HTR-8/SVneo (cell line): ENCODE measurements at places on chromosomes 1 and 21.

DNA sequence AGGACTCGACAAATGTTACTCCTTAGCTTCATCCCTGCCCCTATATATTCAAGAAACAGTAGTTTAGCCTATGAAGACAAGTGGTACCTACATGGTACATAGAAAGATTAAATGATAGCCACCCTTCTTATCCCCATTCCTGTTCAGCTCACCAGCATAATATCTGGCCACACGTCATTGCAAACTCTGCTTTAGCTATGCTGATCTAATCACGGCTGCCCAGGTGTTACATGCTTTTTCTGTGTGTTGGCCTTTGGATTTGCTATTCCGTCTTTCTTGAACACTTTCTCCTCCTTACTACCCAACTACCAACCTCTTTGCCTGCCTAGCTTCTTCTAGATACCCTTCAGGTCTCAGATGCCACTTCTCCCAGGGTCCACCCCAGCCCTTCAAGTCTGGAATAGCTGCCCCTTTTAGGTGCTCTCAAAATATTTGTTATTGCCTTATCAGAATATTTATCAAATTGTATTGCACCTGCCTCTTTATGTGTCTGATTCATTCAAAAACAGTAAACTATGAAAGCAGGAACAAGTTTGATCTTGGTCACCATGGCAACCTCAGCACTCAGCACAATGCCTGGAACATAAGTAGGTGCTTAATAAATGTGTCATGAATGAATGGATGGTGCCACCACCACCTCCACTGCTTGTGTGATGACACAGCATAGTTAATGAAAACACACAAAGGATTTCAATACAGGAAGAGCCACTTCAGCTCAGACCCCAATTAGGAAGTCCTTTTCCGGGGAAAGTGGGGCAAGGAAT, 11.4 kb upstream of the DNASE2B start:
- DNase-seq, result no peak

DNA sequence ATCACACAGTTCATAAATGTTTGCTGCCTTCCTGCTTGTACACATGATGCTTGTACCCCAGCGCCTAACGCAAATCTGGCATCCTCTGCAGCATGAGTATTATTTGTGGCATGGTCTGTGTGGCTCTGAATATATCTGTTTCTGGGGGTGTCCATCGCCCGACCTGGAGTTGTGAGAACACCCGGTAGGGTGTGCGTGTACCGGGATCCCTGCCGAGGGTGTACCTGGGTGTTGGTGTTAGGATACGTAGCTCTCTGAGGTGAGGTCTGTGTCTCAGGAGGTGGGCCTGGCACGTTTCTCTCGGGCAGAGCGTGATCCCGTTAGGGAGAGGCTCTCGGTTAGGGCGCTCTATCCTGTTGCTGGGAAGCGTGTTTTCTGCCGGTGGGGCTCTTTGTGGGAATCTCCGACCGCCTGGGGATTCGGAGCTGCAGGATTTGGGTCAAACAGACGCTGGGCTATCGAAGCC, 10.4 kb upstream of the CDC20 start:
- DNase-seq, result no peak

- DNase-seq, result no peak
Observed at GRCh38 chr1:54990916-54991315, 7.8 kb upstream of the BSND start.

DNA sequence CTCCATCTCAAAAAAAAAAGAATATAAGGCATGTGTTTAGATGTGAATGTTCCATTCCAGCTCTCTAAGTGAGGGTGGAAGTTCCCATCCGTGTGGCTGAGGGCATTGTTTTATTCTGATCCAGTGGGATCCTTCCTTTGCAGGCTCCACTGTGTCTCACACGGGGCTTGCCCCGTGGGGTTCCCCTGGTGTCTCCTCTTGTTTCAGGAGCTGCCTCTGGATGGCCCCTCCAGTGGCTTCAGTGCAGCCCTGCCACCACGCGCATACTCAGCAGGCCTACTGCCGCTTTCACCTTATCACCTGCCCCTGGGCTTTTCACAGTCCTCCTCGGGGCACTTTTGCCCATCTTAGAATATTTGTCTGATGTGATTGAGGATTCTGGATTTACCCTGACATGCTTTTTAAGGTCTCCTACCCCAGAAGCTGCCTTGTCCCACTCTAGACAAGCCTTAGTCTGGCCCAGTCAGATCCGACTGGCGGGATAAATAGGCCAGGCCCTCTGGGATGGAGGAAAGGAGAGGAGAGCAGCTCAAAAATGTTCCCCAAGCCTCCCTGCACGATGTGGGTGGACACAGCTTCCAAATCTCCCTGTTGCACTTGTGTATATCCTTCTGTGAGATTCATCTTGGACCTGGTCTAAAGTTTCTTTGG, 55.2 kb downstream of the FAM163A start:
- no peak for DNase-seq

DNA sequence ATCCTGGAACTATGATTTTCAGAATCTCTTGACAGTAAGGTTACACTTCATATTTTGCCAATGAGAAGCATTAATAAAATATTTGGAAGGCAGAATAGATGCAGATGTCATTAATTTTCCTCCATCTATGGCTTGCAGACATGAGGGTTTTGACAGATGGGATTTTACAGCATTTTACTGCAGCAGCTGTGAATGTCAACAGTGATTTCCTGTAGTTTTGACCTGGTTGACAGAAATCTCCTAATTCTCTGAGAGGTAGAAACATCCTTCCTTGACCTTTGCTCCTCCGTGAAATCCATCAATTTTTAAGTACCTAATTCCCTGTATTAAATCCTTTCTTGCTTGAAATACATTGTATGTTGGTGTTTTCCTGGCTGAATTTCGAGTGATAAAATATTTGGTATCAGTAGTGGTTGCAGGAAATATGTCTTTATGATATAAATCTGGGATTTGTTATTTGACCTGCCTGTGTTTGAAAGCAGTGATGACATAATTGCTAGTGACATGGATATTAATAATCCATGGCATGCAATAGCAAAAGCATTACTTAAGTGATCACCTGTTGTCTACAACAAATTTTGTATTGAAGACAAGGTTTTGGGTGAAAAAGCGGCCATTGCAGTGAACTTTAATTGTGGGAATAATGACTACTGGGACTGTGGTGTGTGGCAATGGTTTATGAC, 73.9 kb downstream of the HLX start:
- no peak for DNase-seq

DNA sequence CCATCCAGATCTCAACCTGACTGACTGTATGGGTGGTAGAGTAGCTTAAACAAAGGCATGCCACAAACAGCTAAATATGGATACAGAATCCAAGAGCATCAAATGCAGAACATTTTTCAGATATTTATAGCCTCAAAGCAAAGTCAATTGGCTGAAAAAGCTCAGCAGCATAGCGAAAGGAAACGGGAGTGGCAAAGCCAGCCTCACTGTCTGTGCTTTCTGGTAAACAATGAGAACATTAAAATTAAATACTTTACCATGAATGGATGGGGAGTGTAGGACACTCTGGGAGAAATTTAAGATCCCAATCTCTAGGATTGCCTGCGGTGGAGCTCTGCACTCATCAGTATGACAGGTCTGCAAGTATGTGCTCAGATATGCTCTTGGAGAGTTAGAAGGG, 4.4 kb downstream of the RASAL2 start:
- DNase-seq, result no peak

- DNase-seq, result no peak
Observed at GRCh38 chr21:25501996-25502665, 105.2 kb downstream of the MRPL39 start.

DNA sequence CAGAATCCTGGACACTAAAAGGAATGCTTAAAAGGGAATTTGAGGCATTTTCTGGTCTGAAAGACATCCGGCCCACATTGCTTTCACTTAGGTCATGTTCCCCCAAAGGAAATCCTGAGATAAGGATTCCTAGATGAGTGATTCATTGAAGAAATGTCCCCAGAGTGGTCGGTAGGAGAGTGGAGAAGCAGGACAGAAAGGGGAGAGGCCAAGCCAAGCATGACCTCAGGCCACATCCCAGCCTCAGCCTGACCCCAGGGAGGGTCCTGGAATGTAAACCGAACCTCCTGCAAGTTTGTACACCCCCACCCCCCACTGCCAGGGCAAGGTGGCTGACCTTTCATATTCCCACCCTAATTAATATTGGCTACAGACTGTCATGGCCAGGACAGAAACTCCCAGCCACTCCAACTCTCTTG, 16.6 kb downstream of the HIVEP3 start:
- peak; percentile 76 for DNase-seq

DNA sequence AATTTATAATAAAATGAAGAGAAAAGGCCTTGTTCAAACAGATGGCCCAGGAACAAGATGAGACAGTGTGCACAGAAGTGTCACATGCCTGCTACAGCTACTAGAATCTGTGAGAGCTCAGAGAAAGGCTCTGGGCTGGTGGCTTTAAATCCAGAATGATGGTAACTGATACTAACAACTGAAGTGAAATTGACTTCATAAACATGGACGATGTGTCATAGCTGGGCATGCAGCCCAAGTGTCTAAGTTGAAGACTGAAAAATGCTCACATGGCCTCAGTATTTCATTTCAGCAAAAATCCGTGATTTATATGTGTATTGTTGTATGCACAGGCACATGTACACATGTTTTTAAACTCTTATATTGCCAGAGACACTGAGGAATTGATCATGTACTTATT, 208.3 kb upstream of the RUNX1 start:
- DNase-seq, result peak; percentile 53

DNA sequence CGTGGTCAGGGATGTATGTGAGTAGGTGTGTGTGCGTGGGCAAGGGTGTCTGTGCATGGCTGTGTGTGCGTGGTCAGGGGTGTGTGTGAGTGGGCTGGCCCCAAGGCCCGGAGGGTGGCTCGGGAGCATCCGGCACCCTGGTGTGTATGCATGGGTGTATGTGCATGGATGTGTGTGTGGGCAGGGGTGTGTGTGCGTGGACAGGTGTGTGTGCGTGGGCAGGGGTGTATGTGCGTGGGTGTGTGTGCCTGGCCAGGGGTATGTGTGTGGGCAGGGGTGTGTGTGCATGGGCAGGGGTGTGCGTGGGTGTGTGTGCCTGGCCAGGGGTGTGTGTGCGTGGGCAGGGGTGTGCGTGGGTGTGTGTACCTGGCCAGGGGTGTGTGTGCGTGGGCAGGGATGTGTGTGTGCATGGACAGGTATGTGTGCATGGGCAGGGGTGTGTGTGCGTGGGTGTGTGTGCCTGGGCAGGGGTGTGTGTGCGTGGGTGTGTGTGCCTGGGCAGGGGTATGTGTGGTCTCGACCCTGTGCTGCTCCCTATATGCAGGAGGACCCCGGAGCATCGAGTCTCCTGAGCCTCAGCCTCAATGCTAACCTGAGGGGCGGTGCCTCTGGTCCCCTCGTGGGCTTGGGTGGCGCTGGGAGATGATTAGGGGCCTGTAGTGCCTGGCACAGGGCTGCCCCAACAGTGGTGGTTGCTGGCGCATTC, 16.3 kb downstream of the ARHGEF16 start:
- DNase-seq, result no peak

GRCh38 chr1:111417755-111418154, 9.8 kb downstream of the OVGP1 start:
- DNase-seq, result no peak

DNA sequence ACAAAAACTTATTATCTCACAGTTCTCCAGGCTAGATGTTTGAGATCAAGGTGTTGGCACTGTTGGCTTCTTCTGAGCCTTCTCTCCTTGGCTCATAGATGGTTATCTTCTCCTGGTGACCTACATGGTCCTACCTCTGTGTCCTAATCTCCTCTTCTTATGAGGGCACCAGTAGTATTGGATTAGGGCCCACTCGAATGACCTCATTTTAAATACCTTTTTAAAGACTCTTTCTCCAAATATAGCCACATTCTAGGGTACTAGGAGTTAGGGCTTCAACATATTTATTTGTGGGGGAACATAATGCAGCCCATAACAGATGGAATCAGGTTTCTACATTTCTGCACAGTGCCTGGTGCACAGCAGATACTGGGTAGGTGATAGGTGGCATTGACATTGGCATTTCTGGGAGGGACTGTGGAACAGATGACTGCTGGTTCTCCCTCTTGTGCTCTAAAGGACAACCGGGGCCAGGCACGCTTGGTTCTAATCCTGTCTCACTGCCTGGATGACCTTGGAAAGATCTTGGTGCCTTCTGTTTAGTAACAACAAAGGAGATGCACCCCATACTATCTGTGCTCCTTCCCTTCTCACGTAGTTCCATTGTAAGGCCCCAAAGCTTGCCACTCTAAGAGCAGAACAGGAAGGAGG, 140.3 kb downstream of the PLPP3 start:
- DNase-seq, result no peak

GRCh38 chr1:184889902-184890301, 84.4 kb downstream of the NIBAN1 start:
- no peak for DNase-seq

DNA sequence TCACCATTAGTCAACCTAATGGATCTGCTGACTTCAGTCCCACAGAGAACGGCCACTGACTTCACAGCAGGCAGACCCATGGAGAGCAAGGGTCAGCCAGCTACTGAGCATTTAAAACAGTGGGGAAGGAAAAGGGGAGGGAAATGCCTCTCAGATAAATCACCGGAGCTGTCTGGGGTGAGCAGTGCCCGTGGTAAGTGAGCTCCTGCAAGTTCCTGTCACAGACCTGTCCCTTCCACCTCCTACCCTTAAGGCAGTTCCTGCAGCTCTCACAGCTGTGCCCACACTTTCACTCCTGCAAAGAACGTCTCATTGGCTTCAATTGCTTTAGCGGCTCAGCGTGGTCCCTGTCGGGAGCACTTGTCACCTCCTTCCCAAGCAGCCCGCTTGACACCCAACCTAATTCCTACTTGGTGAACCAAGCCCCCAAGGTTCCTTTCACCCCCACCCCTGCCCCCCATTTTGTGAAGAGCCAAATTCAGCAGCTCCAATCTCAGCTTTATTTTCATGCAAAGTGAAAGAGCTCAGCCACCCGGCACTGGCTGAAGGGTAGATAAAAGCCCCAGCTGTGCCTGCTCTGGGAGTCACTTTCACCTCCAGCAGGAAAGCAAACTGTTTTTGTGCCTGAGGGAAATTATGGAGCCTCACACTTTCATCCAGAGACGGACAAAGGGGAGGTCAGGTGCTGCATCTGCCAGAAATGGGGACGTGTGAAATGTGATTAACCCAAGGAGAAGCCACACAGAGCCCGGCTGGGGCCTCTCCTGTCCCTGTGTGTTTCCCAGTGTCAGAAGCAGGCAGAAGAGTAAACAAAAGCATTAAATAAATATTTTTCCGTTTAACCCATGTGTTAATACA, 306.2 kb downstream of the TTLL7 start:
- DNase-seq, result peak; percentile 17

DNA sequence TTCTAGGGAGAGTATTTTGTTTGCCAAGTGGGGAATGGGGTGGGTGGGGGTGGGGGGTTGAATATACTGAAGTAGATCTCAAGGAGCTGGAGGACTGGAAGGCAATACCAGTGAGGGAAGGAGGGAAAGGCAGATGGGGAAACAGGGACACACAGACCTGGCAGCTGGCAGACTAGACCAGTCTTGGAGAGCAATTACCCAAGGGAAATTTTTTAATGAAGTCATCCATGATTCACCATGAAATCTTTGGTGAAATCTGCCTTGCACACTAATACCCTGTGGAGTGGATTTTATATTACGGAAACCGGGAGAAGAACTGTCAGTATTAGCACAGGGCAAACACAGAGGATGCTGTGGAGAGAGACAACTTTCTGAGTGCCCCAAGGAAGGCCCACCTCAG, 29.7 kb upstream of the MARK1 start:
- no peak for DNase-seq

GRCh38 chr1:209326831-209327230, 256.7 kb upstream of the CAMK1G start:
- no peak for DNase-seq
